Cortex of kidney (tissue), 1 donor: ENCODE measurements at places on chromosomes 11 and 22.

DNA sequence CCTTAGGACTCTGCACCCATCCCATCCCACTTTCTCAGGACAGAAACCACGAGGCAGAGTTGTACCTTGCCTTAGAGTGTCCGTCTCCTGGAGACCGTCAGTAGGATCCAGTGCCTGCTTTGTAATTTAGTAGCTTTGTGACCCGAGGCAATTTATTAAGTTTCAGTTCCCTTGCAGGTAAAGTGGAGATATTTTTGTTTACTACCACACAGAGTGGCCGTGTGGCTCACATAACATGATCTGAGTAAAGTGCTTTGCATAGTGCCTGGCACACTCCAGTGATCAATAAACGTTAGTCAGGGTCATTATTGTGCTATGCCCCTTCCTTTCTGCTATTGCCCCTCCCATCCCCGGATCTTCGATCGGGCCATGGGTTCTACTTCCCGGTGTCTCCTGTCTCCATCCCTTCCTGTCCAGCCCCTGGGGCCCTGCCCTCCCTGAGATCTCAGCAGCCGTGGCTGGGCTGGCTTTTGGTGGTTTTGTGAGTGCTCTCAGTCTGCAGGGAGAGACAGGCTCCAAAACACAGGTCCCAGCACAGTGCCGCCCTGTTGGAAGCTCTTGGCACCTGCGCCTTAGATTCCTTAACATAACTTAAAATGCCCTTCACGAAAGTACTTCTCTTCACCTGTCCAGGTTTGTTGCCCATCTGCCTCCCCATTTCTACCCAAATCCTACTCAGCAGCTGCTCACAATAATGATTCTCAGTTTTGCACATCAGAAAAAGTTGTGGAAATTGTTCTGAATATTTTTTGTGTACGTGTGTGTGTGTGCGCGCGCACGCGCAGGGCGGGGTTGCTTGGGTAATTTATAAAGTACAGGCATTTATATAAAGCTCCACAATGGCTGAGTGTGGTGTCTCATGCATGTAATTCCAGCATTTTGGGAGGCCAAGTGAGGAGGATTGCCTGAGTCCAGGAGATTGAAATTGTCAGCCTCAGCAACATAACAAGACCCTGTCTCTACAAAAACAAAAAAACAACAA, 753.7 kb downstream of the NTM start:
- no peak for DNase-seq

DNA sequence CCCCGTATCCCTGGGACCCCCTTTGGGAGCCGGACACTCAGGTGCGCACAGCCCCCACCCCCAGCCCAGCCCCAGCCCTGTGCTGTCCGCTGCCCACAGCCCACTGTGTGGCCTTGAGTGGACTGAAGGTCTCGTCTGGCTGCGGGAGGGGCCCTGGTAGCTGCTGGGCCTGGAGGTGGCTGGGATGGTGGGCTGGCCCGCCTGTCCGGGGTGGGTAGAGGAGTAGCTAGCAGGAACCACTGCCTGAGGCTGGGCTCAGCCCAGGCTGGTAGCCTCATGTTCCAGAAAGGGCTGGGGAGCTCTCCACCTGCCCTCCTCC, 4.6 kb upstream of the MUC6 start:
- DNase-seq, result no peak

- DNase-seq, result no peak
Observed at GRCh38 chr11:106697058-106697457, 321.2 kb downstream of the GUCY1A2 start.

- no peak for DNase-seq
Observed at GRCh38 chr22:27485842-27486241, 315.7 kb downstream of the MN1 start.

DNA sequence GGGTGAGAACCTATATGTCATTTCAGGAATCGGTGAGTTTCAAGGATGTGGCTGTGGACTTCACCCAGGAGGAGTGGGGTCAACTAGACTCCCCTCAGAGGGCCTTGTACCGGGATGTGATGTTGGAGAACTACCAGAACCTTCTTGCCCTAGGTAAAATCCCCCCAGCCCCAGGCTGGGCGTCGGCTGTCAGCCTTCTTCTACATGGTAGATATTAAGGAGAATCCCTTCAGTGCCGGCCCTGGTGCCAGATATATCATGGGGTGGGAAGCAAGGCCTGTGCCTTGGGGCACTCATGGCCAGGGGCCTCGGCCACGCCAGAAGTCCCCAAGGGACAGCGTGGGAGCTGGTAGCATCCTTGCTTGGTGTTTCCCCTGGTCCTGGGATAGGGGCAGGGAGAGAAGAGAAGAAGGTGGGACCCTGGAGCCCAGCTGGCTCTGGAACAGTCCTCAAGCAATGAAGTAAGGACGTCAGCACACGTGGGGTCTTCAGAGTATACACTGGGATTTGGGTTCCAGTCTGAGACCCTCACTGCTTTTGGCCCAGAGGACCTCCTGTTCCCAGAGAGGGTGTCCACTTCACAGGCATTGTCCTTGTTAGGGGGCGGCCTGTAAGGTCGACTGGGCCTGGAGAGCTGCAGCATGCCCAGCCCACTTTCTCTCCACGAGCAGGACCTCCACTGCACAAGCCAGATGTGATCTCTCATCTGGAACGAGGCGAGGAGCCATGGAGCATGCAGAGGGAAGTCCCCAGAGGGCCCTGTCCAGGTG, 6.8 kb downstream of the ZNF74 start:
- DNase-seq, result no peak

DNA sequence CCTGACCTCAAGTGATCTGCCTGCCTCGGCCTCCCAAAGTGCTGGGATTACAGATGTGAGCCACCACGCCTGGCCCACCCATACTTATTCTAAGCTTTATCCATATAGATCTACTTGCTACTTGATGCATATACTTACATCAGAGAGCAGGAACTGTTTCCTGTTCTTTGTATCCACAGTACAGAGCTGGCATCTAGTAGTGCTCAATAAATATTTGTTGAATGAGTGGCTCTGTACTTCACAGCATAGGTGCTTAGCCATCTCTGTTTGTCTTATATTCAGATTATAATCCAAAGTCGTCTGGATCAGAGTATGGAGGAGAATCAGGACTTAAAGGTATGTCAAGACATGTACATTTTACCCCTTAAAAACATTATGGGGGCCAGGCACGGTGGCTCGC, 38.6 kb upstream of the DLAT start:
- no peak for DNase-seq

- no peak for DNase-seq
Observed at GRCh38 chr11:68409748-68410344, 50.7 kb upstream of the PPP6R3 start.

DNA sequence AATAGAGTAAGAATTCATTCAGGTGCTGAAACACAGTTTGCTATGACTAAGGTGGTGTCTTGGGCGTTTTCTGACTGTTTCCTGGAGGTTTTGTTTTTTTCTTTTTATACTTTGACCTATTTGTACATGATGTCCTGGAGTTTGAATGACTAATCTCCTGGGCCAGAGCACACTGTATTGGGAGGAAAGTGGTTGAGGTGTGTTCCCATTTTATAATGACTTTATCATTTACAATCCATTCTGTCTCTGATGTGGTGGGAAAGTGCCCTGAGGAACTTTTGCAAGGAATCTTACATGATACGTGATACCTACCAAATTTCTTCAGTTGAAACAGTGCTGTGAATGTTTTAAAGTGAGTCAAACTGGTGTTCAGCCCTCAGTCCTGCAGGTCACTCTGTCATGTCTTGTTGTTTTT, 80.8 kb downstream of the TNRC6B start:
- no peak for DNase-seq

DNA sequence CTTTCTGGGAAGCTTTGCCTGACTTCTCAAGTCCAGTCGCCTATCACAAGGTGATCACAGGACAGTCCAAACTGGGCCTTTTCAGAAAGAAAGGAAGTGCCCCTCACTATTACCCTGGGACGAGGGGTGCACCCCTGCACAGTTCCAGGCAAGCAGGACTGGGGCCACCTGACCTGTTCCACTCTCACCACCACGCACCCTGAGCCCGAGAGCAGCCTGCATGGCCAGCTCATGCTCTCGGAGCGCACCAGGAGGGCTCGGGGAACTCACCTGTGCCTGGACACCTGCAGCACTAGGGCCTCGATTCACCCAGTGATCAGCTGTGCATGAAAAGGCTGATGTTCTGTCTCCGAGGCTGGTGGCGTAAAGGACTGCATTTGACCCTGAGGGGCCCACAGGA, 12.8 kb upstream of the FGF4 start:
- no peak for DNase-seq

GRCh38 chr11:116162086-116162885, 610.5 kb downstream of the BUD13 start:
- DNase-seq, result no peak

- DNase-seq, result no peak
Observed at GRCh38 chr11:47051217-47051616, 114.7 kb downstream of the CSTPP1 start.

GRCh38 chr11:67409261-67409666, 5.4 kb downstream of the TBC1D10C start:
- DNase-seq, result no peak

DNA sequence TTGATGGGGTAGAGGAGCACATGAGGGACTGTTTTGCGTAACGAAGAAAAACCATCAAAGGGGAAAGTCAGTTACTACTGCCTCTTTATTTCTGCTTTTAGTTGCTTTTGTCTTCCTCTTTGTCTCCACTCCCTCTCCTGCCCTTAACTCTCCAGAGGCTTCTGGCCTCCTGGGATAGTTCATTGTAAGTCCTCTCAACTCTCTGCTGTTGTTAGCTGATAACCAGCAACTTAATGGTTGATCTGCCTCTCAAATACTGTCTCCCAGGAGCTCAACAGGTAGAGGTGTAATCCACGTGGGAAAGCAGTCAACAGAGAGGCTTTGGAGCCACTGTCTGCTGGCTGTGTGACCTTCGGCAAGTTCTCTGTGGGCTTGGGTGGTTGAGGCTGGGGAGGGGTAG, 47.3 kb downstream of the CCDC81 start:
- DNase-seq, result no peak

- DNase-seq, result no peak
Observed at GRCh38 chr11:22516111-22516510, 109.5 kb downstream of the FANCF start.

DNA sequence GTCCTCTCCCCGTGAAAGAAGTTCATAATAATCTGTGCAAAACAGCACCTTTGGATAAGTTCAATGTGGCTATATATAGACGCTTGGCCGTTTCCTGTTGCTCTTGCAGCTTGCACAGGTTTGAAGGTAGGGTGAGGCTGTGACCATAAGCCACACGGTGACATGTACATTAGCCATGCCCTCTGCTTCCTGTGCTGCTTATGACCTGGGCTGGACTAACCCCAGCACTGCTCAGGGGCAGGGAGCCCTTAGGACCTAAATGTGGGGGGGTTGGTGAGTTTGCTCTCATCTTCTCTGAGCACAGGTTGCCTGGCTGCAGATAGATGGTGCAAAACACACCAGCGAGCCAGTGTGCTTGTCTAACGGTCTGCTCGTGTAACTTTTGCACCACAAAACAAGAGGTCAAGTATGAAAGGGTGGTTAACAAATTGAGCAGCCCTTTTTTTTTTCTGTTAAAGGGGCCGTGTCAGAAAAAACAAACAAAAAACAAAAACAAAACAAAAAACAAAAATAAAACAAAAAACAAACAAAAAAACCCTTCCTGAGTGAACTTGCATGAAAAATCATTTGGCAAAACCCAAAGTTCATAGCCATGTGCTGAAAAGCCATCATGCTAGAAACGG, 37.3 kb downstream of the FLI1 start:
- no peak for DNase-seq

DNA sequence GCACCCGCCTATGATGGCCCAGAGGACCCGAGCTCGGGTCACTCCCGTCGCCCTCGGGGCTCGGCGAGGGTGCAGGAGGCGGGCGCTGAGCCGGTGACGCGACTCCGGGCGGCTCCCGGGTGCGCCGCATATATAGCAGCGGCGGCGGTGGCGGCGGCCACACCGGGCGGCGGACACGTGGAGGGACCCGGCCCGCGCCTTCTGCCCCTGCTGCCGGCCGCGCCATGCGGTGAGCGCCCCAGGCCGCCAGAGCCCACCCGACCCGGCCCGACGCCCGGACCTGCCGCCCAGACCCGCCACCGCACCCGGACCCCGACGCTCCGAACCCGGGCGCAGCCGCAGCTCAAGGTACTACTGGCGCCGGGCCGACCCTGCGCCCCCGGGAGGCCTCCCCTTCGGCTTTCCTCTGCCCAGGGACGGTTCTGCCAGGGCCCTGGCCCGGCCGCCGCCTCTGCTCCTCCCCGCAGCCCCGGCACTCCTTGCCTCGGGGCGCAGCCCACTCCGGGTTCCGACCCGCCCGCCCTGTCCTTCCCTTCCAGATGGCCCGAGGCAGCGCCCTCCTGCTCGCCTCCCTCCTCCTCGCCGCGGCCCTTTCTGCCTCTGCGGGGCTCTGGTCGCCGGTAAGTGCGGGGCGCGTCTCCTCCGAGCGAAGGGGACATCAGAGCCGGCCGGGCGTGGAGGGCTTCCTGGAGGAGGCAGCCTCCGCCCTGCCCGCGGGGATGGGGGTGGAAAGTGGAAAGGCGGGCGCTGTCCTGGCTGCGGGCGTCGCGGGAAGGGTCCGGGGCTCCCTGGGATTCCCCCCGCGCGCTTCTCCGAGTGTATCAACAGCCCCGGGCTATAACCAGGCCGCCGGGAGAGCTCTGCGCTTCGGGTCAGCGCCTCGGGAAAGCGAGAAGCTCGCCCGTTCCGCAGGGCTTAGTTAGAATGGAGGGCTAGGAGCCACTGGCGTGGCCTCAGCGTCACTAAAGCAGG, at the start of gene GAL:
GAL (plus strand) TSS at position 160 of the 972 bp plus-strand sequence; CDS start at position 540, 380 bp downstream.
- no peak for DNase-seq

DNA sequence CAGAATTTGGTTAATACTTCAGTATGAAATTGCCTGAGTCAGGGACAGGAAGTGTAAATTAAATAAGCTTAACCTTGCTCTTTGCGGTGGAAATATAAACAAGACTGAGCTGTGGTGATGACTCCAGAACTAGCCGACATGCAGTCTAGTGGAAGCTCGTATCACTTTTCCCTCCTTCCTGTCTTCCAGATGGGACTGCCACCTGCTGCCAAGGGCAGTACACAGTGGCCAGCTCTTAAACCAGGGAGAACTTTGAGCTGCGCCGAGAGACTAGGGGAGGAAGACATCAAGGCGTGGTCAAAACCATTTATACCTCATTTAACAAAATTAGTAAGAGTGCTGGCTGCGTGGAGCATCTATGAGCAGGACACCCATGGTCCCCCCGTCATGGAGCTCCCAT, 31.3 kb upstream of the CTTN start:
- DNase-seq, result no peak

- no peak for DNase-seq
Observed at GRCh38 chr22:26903030-26903856, 245.9 kb downstream of the MIAT start.

- DNase-seq, result no peak
Observed at GRCh38 chr11:36594316-36594989, at the start of gene IFTAP. TSS of gene IFTAP (plus strand) at chr11:36594502. CDS start at chr11:36610104, 15,602 bp downstream.

- no peak for DNase-seq
Observed at GRCh38 chr11:10017911-10018310, 276.1 kb downstream of the SBF2 start.

DNA sequence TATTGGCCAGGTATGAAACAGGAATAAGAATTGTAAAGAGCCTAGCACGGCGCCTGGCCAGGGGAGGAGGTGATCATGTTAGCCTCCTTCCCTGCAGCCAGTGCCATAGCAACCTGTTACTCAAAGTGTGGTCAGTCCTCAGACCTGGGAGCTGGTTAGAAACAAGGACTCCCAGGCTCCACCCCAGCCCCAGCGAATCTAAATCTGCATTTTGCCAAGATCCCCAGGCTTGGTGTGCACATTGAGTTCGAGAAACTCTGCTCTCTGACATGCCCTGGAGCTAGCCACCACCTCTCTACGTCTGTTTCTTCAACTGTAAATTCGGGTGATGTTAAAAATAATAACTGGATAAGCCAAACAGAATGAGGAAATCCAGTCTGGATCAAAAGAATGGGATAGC, 56.1 kb upstream of the ALX4 start:
- DNase-seq, result no peak

GRCh38 chr11:84430661-84431060, 1144.5 kb upstream of the CCDC90B start:
- no peak for DNase-seq

- DNase-seq, result no peak
Observed at GRCh38 chr22:31566484-31566883, 70.1 kb downstream of the SFI1 start.
